ENCODE measurements at places on chromosomes 11 and 22.

DNA sequence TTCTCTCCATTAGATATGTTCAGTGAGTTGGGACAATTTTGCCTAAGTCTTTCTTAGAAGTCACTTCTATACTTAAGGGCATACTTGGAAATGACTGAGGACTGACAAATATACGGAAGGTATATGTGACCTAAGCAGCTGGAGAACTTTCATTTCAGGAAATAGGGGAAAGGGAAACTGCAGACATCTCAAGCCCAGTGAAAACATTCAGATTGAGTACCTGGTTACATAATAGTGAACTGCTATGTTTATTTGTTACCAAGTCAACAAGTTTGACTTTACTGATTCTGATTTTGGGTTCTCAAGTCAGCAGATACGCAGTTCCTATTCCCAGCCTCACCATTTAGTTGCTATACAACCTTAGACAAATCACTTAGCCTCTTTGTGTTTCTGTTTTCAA is 1173.9 kb downstream of the LRRC4C start:
- DNase-seq = no peak

DNA sequence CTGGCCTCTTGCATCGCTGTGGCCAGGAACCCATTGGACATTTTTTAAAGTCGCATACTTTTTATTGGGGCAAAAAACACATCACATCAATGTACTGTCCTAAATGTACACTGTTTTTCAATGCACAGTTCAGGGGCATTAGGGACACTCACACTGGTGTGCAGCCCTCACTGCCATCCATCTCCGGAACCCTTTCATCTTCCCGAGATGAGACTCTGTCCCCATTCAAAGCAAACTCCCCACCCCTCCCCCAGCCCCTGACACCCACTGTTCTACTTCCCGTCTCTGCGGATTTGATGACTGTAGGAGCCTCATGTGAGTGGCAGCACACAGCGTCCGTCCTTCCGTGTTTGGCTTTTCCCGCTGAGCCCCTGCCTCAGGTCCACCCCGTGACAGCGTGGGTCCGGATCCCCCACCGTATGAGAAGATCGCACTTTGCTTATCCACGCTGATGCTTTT is 41.8 kb upstream of the TH start:
- DNase-seq = no peak

DNA sequence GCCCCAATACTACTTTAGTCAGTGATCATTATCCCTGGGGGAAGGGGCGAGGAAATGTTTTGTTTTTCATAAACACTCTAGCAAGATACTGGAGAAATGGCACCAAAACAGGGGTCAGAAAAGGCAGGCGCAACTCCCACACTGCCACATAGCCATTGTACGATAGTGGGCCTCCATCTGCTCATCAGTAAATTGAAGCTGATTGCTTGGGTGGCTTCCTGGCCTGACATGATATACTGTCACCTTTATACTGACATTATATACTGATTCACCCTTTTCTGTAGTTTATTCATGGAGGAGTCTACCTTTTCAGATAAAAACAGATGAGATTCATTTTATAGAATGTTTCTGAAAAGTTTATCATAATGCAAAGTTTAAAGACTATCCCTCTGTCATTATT is 51.6 kb upstream of the CCDC34 start:
- DNase-seq = no peak

DNA sequence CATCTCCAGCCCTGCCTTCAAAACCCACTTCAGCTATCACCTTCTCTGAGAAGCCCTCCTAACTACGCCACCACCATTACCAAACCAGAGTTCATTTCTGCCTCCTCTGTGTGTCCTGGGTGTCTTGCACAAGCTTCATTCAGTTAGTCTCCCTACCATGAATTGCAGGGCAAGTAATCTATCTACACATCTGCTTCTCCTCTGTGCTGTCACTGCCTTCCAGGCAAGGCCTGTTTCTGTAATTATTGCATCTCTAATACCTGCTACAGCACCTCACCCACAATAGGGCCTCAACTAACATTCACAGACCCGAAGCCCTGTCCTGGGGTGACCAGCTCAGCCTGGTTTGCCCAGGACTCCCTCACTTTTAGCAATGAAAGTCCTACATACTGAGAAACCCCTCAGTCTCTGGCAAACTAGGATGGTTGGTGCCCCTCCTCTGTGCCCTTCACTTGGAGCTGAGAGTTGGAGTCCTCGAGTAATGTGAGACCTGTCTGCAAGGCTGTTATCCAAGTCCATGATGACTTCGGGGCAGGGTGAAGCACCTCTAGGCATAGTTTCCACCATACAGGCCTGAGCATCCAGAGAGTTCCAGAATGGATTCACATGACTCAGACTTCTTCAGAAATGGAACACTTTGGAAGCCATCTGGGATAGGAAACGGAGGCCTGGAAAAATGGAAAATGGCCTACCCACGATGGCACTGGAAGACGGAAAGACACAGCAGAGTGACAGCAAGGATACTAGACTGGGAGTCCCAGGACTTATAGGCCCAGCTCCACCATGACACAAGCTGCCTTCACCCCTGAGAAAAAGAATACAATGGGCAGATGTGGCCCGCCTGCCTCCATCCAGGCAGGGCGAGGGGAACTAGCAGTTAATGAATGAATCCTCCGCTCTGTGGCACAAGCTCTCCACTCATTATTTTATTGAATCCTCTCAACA is 269.3 kb downstream of the BUD13 start:
- DNase-seq = no peak

DNA sequence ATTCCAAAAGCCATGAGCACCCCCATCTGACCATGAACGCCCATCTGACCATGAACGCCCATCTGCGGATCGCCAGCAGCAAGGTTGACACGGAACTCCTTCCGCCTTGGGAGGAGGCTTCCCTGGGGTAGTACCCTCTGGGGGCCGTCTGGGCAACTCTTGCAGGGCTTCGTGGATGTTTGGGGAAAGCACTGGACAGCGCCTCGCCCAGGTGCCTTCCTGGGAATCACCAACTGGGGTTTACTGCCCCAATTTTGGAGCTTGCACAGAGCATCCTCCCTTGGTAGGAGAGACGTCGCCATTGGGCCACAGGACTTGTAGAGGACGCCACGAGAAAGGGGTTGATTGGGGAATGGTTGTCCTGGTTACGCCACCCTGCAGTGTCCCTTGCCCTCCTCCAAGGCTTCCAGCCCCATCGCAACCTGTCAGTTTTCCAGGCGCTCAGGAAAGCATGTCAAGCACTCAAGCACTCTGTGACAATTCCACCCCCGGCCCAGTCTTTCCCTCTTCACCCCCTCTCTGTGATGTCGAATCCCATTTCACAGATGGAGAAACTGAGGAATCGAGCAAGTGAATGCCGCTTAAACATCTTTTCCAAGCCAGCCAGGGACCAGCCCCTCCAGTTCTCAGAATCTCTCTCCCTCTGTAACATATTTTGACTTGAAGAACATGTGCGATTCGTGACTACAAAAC is 914 bp upstream of the PRDM11 start:
- DNase-seq = no peak

DNA sequence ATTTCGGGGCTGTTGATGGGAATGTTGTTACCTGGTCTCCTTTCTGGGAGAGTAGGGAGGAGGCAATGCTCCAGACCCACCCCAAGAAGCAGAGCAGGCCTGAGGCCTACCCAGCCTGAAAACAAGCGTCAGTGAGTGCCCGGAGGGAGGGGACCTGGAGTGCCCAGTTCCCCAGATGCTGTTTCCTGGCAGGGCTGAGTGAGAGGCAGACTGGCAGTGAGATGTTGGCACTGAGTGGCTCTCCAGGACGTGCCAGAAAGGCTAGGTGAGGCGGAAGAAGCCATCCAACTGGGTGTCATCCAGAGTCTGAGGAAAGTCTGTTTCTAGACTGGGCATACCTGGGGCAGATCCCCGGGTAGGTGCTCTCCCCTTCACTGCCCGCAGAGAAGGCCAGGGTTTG is 1.3 kb downstream of the POU2F3 start:
- DNase-seq = no peak

GRCh38 chr11:130301002-130301401 is 13.7 kb downstream of the ZBTB44 start:
- DNase-seq = no peak

DNA sequence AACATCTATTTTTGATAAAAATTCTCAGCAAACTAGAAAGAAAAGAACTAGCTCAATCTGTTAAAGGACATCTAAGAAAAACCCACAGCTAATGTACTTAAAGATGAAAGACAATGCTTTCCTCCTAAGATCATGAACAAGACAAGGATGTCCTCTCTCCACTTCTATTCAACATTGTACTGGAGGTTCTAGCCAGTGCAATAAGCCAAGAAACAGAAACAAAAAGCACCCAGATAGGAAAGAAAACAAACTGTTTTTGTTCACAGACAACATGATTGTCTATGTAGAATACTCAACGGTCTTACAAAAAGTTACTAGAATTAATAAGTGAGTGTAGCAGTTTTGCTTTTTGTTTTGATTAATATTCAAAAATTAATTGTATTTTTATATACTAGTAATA is 7.8 kb downstream of the CD3D start:
- DNase-seq = no peak

GRCh38 chr11:111942829-111943228 is 5.7 kb downstream of the DIXDC1 start:
- no peak for DNase-seq

- no peak for DNase-seq
Measured at GRCh38 chr22:37187891-37188761, at the start of gene C1QTNF6. TSS of gene C1QTNF6 (minus strand) at chr22:37188247. CDS start at chr22:37188213, 34 bp downstream.

DNA sequence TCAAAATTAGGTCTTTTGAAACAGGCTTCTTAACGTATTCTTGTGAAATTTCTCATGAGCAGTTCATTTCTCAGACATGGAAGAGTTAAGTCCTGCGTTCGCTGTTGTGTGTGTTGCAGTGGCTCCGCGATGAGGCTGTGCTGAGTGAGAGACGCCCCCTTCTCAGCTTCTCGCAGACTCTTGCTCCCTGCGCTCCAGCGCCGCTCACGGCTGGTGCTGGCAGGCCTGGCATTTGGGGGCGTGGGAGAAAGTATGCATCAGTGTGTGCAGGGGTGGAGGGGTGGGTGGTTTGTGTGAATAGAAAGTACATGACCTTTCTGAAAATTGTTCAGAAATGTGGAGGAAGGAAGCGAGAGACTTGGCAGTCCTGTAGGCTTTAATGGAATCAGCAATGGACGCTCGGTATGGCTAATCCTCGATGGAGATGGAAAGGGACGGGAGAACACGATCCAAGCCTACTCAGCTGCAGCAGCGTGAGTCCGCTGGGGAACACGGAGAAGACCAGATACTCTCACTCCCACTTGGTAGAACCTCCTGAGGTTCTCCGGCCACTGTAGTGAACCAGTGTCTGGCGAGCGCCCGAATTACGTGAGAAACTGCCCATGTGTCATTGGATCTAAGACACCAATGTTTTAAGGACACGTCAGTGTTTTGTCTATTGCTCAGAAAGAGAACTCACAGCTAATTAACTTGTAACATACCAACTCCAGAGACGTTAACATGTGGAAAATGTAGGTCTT is 5.9 kb downstream of the TAB1 start:
- no peak for DNase-seq

GRCh38 chr22:39462443-39463221 is 5.8 kb downstream of the MGAT3 start:
- DNase-seq = no peak

DNA sequence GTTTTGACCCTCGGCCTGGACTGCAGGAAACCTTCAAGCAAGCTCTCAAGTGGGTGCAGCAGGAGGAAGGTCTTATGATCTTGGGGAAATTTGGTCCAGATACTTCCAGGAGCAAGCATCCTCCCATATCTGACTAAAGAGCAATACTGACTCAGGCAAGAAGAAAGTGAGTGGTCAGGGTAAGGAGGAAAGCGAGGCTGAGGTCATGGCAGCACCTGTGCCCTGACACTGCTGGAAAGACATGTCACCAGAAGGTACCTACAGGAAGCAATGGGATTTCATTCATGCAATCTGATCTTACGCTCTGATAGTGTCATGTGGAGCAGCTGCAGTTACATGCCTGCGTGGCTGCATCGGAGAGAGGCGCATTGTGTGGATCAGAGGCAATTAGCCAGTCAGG is 6.5 kb upstream of the TOP3B start:
- no peak for DNase-seq

DNA sequence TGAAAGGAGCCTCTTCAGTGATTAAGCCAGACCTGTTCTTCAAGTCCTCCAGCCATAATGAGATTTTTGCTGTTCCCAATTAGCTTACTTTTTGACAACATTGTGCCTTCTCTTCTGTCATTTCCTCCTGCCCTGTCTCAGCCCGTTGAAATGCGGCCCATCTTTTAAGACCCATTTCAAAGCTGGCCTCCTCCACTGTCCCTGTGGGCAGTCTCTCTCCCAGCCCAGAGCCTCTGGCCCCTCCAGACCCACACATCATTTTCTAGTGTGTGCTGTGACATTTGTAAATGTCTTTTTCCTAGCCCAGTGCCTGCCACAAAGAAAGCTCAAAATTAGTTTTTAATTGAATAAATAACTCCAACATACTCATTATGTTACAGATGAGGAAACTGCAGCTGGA is 70.9 kb downstream of the BUD13 start:
- DNase-seq = no peak

DNA sequence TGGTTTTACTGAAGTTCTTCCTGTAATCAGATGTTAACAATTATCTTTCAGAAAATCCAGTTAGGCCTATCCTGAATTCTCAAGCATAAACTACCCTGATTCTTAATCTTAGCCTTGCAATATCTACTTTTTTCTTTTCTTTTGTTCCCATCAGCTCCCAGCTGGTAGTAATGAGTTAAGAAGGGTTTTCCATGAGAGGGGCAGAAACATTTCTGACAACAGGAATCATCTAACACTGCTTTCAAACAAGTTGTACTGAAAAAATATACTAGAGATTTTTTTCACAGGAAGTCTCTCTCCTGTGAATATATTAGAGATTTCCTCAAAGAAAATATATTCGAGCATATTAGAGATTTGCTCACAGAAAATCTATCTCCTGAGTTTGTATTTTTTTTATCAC is 3.3 kb upstream of the TRIM6 start:
- DNase-seq = no peak

DNA sequence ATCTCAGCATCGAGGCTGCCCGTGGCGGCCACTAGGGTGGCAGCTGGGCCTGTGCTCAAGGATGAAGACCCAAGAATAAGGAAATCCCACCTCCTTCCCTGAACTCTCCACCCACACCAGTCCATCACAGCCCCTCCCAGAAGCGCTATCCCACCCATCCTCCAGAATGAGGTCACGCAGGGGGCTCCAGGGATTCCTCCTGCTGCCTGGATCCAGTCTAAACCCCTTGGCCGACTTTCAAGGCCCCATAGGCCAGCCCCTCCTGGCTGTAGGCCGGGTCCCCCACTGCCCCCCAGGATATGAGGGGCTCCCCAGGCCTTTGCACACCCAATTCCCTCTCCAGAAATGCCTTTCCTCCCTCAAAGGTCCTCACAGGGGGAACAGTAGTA is 19.0 kb upstream of the SCGB1A1 start:
- DNase-seq = no peak
